ENCODE measurements at places on chromosomes 5 and 9.

DNA sequence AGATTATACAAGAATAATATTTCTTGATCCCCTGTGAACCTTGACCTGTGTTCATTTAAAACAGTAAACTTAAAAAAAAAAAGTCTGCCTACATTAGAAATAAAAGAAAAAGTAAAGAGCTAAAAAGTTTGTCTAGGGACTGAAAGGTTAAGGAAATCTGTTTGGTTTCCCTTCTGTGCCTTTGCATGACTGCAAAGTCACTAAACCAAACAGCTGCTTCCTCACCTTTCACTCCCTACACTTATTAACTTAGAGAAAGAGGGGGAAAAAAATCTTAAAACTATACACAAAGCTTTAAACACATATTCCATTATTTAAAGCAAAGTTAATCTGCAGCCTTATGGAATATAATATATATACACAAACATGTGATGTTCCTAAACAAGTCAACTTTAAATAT is 65.1 kb downstream of the ZFR start:
- DNase-seq, result no peak

GRCh38 chr5:119341452-119342349 is 14.1 kb upstream of the TNFAIP8 start:
- peak; percentile 64 for DNase-seq

- DNase-seq, result no peak
These were observed 723.1 kb upstream of the RIOK2 start for GRCh38 chr5:97906135-97906534.

DNA sequence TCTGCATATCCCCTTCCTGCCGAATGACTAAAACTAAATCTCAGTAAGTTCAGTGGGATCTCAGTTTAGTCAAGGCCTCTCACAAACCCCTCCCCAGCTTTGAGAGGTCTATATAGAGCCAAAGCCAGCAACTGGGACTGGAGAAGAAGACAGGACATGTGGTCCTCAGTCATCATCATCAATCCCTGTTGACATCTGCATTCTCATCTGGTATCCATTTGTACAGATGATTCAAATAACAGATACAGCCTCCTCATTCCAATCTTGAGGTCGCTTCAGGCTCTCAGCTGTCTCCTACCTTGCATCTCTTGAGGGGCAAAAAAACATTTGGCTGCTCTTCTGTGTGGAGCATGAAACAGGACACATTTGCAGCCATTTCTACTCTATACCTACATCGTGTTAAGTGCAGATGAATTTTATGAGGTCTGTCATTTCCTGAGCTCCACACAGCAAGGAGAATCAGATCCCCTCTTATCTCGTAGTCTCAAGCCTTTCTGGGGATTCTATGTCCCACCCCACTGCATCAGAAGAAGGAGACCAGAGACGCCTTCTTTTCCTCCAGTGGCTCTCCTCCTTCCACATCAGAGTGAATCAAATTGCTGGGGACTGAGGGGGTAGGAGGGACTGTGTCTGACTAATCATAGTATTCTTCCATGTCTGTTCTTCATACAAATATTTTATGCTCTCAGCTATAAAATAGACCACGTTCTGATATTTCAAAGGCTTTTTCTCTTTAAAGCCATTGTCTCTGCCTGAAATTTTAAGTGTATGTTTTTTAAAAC is 4.7 kb upstream of the RECK start:
- no peak for DNase-seq

- DNase-seq, result no peak
These were observed 11.1 kb upstream of the AQP3 start for GRCh38 chr9:33458444-33458843.

DNA sequence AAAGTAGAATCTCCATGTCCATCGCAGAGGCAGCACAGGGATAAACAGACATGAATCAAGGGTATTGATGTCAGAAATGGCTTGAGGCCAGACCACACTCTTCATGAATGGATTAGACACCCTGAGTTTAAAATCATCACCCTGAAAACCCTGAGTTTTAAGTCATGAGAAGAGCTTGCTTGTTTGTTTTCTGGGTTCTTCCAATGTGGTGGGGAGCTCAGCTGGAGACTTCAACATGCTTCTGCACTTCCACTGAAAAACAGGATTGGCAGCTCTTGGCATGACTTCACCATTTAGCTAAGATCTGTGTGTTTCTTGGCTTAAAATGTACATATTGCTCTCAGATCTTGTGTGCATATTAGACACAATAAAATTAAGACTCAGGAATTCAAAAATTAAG is 9.8 kb downstream of the GCNT4 start:
- DNase-seq, result no peak
